ENCODE measurements at places on chromosomes 3 and 15.

DNA sequence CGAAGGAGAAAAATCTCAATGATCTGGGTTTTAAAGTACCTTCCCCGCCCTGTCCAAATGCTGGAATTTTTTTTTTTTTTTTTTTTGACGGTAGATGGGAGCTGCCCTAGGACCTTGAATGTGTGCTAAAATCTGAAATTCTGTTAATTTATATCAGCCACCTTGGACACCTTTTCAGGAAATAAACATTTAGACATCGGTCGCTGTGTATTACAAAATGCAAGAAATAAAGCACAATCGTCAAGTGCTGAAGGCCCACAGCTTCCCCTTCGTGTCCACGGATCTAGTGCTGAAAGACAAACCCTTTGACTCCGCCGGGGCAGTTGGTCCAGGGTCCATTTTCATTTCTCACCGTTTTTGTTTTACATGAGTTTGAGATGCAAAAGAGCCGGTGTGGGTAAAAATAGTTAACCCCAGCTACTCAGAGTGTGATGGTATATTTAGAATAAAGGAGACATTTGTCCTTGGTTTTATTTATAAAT is 90.2 kb upstream of the CHD2 start:
- DNase-seq: peak; percentile 48

GRCh38 chr3:127712881-127713771 is 40.4 kb downstream of the ABTB1 start:
- no peak for DNase-seq

DNA sequence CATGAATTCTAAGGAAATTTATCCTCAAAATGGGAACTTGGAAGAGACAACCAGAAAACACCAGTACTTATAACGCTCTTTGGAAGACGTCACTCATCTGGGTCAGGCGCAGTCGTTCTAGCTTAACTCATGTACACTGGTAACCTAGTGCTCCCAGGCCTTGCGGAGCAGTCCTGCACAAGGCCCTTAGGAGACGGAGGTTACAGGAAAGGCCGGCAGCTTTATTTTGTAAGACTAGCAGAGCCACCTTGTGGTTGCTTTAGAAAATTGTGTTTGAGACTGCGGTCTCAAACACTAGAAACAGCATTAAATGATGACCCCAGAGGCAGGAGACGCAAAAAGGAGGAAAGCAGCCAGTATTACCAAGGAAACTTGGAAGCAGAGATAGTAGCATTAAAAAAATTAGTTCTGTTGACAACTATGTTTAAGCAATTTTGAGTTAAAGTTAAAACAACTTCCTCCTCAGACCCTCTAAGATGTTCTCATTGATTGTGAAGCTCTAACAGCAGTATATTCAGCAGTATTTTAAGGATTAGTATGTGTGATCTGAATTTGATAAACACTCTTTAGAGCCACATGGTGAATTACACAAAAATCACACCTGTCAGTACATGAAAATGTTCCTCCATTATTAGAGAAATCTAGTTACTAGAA is 141.9 kb upstream of the C2CD4B start:
- DNase-seq: peak; percentile 9

- DNase-seq: peak; percentile 61
Measured at GRCh38 chr3:31533169-31534064, 692 bp downstream of the STT3B start.

GRCh38 chr3:67866571-67866970 is 212.2 kb upstream of the SUCLG2 start:
- DNase-seq: no peak

- DNase-seq: no peak
Measured at GRCh38 chr15:33304924-33305323, 5.8 kb upstream of the RYR3 start.

DNA sequence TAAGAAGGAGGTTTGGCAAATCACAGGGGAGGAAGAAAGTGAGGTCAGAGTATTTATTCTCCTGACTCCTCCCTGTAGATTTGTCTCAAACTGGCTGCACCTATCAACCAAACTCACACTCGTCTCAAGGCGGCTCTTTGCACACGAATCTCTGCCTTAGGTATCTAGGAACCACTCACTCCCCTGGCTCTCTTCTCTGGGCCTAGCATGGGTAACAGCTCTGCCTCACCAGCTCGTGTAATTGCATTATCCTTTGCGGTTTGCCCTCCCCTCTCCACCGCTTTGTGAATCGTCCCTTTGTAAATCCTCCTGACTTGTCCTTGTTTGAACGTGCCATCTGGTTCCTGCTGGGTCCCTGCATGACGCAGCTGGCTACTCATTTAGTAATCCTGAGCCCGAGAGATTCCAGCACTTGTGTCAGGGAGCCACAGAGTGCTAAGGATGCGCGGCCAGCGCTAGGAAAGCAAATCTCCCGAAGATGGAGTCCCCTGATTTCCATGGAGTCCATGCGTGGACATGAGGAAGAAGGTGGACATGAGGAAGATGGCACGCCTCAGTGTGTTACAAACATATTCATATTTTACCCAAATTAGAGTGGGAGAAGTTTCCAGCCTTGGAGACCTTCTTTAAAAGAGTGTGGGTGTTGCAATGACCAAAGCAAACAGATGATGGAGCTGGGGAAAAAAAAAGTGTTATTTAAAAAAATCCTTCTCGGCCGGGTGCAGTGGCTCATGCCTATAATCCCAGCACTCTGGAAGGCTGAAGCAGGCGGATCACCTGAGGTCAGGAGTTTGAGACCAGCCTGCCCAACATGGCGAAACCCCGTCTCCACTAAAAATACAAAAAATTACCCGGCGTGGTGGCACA is 26.7 kb downstream of the NRROS start:
- no peak for DNase-seq

- no peak for DNase-seq
Measured at GRCh38 chr3:77412584-77412983, 372.7 kb downstream of the ROBO2 start.

DNA sequence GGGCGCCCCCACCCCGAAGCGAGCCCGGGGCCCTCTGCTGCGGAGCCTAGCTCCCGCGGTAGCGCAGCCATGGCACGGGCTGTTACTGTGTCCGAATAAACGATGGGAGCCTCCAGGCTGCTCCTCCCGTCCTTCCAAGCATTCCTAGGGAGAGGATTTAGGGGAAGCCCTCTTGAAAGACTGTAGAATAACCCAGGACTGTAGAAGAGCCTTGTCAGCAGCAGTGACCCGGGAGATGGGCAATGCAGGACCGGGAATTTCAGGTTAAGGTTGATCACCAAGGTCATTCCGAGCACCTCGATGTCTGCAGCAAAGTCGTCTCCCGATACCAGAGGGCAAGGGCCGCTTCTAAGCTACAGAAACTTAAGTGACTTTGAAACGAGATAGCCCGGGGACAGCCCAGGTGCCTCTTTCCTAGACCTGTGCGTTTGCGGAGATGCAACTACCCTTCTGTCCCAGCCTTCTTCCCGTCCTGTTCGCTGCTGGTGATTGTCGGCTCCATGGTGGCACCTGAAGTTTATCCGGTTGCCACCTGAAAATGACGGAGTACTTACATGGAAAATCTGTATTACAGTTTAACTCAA is 753 bp upstream of the MYO5A start:
- no peak for DNase-seq

GRCh38 chr3:2148561-2149340 is 50.1 kb downstream of the CNTN4 start:
- DNase-seq: no peak

- DNase-seq: peak; percentile 55
Measured at GRCh38 chr15:29103824-29104565, 165.6 kb downstream of the NSMCE3 start.
